ENCODE measurements at places on chromosomes 3 and 15.

GRCh38 chr3:32977861-32978260 is 26.4 kb downstream of the CCR4 start:
- DNase-seq = no peak

DNA sequence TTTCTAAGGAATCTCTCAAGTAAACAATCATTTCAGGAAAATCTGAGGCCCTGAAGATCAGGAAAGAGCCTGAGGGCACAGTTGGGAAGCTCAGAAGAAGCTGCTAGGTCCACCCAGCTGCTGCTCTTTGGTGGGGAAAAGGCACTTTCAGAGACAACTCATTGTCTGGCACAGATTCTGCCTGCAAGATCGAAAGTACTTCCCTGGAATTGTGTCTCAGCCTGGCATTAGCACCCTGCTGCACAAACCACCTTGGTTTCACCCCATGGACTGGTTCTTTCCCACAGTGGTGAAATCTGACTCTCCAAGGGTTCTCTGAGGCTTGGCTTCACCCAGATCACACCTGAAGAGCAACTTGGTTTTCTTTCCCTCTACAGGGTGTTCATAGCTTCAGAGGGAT is 18.7 kb downstream of the THRB start:
- DNase-seq = no peak

DNA sequence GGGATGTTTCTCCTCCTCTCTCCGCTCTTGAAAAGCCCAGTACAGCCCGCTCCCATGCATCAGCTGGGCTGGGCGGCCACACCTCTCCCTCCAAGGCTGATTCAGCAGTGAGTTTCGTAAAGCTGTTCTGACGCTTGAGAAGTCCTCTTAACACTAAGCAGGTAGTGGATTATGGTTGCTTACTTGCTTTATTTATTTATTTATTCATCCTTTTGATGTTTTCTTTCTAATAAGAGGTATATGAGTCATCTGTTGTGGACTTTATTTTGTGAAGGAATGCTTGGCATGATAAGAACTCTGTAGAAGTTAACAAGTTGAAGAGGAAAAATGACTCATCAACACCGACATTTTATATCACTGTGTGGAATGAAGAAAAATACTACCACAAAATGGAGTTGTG is 285.0 kb downstream of the SQOR start:
- DNase-seq = no peak

DNA sequence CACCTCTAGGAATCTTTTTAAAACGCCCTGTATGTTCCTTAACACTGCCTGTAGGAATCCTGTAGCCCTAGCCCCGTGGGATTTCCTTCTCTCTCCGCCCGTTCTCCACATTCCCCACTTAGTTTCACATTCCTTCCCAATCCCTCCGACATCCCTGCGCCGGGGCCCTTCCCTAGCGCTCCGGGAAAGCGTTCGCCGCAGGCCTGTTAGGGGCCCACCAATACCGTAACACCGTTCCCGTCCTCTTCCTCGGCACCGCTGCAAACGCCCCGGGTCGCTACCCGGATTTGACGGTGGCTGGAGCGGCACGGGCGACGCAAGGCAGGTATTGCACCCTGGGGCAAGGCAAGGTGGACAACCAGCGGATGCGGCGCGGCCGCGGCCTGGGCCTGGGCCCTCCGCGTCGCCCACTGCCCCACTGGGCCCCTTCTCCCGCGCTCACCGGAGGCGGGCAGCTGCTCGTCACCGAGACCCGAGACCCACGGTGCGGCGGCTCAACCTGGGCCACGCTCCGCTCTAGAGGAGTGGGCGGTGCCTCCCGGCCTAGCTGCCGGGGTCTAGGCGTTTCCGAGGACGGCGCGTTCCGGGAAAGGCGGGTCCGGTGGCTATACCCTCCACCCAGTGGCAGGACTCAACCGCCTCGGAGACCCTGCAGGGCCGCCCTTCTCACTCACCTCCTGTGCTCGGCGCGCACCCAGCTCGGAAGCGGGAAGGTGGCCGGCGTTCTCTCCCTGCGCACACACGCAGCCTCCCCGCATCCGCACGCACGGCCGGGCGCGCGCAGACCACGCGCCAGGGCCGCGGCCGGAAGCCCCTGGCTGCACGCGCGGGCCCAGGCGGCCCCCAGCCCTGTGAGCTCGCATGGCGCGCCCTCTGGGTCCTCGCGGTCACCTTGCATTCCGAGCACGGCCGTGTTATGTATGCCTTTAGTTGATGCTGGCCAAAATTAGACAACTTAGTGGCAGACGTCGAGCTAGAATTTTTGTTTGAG is at the start of gene B3GALNT1:
B3GALNT1 (minus strand) TSS at position 789 of the 991 bp plus-strand sequence. CDS start 18,595 bp downstream, outside the sequence.
- DNase-seq = peak; percentile 95

DNA sequence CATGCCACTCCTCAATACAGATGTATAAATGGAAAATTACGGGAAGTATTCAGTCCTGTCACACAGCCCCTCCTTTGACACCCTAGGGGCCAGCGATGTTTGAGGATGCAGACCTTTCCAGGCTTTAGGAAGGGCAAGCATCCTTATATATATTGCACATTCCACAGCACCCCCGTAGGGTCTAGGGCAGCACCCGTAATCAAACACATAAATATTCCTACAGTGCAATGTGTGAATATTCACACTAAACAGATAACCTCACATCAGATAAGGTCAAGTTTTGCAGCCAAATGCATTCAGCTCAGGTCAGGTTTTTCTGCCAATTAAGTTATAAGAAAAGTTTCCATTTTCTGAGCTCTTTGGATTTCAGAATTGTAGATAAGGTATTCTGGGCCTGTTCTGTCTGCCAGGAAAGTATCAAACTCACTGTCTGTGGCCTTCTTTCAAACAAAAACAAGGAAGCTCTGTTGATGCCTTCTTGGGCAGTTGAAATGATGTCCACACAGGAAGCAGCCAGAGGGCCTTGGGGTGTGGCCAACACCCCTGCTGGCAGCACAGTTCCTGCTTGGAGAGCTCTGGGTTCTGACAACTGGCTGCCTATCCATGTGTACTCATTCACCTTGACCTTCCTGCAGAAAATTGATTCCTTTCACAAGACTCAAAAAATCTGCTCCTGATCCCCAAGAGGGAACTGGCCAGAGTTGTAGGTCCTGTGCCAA is 427.0 kb downstream of the NTRK3 start:
- DNase-seq = no peak

DNA sequence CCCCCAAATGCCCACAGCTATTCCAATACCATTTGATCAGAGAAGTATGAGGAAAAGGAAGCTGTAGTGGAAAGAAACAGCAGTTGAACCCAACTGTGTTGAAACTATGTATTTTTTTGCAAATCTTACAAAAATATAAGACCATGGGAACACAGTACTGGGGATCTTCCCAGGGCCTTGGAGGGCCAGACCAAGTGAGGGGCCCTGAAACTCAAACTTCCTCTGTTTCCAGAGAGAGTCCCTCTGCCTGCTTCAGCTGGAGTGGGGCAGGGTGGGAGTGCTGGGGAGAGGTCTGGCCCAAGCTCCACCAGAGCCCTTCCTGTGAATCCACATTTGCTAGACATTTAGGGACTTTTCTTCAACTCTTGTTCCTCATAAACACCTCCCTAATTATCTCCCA is 263.9 kb downstream of the CHST2 start:
- no peak for DNase-seq

Data from right kidney (tissue), 9 donors.